ENCODE measurements at places on chromosomes 1 and 21.

- no peak for DNase-seq
These were observed 10.5 kb downstream of the YY1AP1 start for GRCh38 chr1:155678027-155678426.

- no peak for DNase-seq
These were observed 59.3 kb downstream of the NOS1AP start for GRCh38 chr1:162128693-162129356.

DNA sequence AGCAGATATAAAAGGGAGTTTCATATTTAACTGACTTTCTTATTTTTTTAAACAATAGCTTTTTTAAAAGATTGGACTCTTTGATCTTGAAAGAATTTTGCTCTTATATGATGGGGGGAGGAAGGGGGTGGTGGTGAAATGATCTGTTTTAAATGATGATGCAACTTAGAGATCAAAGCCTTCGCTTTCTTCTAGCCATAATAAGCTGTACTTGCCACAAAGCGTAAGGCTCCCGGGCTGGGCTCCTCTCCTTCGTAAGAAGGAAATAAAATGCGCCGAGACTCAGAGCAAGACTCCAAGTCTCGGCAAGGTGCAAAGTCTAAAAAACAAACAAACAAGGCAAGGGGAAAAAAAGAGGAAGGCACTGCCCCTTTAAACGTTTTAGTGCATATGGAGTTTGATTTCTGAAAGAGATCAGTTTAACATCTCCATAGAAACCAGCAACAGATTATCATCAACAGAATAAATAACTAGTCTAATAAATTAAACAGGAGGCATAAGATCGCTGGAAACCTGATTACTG lies 3.3 kb downstream of the CASZ1 start:
- no peak for DNase-seq

DNA sequence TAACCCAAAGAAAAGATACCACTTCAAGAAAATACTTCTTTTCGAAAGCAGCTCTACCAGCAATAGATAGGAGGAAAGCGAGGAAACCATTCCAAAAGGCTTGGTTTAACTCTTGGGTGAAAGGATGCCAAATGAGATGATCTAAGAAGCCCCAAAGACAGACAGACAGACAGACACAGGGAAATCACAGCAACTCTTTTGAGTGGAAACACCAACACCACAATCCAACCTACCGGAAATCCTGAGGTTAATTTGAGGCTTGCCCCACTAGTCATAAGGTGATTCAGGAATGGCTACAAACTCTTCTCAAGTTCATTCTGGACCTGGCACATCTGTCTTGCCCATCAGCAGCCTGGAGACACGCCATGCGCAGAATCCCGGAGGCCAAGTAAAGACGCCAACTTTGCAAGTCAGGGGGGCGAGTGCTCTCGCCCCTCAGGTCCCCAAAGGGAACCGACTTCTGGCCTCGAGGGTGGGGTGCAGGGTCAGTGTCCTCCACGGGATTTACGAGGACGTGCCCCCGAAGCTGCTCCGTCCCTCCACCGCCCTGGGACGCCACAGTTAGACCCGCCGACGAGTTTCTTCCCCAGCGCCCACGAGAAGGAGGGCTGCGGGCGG lies 778 bp downstream of the EVI5 start:
- peak; percentile 85 for DNase-seq

GRCh38 chr1:116680752-116681151 lies 13.2 kb upstream of the IGSF3 start:
- no peak for DNase-seq

DNA sequence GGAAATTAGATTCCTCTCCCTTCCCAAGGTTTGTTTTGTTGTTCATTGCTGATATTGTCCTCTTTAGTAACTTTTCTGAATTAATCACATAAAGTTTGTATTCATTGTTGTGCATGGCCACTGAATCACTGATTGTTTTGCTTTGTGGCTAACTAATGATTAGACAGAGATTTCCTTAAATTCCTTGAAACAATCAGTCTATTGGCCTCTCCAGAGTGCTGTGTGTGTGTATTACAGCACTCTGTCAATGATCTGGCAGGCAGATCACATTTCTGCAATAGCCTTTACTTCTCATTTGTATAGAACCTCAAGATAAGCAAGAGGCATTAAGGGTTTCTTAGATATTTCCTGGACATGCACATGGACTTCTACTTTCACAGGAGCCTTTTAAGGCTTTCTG lies 78.6 kb downstream of the DUSP10 start:
- DNase-seq: no peak

DNA sequence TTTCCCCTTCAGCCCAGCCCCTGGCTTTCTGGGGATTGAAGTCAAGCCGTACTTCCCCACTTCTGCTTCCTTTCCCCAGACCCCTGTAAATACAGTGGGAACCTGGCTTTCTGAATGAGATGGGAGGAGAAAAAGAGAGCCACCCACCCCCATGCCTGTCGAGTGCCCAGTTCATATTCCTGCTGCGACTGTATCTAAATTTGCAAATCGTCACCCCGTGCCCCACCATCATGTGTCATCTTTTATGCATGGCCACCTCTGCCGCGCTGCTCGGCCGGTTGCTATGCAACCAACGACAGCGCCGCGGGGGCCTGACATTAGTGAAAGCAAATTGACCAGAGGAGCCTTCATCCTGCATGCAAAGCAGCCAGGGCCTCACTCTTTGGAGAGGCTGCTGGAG lies 143.0 kb downstream of the ELAVL4 start:
- DNase-seq: no peak

GRCh38 chr1:62265956-62266935 lies 53.0 kb downstream of the KANK4 start:
- DNase-seq: no peak

- no peak for DNase-seq
These were observed 9.4 kb downstream of the UBASH3A start for GRCh38 chr21:42413093-42413492.

GRCh38 chr1:50750021-50750619 lies 209.9 kb downstream of the FAF1 start:
- no peak for DNase-seq

- no peak for DNase-seq
These were observed 222.0 kb downstream of the TOMM20 start for GRCh38 chr1:234906654-234907053.

- DNase-seq: peak; percentile 69
These were observed 35.2 kb downstream of the URB2 start for GRCh38 chr1:229661022-229661877.

DNA sequence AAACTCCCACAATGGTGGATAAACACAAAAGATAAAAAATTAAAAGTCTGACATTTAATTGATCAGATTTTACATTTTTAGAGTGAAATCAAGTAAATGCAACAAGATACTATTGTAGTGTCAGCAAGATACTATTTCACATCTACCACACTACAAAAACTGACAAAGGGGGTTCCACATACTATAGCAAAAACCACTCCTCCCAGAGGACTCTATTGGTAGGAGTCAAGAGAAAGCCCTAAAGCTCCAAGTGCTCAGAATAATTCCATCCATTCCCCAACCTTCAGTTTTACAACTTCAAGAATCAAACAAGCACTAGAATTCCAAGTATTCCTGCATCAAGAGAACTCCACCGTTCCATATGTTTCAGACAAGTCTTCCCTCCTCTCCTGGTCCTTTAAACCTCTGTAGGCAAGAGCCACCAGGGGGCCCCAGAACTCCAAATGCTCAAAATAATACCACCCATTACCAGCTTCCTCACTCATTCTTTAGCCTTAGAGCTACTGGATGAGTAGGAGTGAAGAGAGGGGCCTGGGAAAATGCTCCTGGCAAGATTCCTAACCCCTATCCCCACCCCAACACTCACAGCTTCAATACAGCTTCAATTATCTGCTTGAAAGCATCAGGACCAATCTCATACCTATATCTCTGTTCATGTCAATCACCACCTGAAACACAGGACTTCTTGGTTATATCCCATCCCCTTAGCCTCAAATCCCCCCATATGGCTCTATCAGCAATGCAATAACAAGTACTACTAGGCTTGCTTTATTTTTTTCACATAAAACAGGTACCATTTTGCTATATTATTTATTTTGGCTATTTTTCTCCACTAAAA lies 9.9 kb downstream of the TOR1AIP2 start:
- peak; percentile 34 for DNase-seq

- DNase-seq: peak; percentile 38
These were observed 954 bp downstream of the RSBN1 start for GRCh38 chr1:113811156-113811887.

- DNase-seq: no peak
These were observed 213.5 kb upstream of the IRF2BP2 start for GRCh38 chr1:234823191-234824176.

DNA sequence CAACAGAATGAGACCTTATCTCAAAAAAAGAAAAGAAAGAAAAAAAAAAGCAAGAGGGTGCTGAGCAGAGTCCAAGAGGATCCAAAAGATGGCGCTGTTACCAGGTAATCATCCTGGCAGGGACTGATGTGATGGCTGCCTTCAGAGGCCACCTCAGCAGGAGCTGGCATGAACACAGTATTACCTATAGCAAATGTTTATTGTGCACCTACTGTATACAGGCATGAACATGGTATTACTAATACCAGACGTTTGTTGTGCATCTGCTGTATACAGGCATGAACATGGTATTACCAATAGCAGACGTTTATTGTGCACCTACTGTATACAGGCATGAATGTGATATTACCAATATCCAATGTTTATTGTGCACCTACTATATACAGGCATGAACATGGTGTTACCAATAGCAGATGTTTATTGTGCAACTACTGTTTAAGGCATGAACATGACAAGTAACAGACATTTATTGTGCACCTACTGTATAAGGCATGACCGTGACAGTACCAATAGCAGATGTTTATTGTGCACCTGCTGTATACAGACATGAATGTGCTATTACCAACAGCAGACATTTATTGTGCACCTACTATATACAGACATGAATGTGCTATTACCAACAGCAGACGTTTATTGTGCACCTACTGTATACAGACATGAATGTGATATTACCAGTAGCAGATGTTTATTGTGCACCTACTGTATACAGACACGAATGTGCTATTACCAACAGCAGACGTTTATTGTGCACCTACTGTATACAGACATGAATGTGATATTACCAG lies 115.1 kb upstream of the TMEM51 start:
- peak; percentile 32 for DNase-seq

GRCh38 chr21:34526618-34527290 lies 14.7 kb upstream of the KCNE1 start:
- DNase-seq: peak; percentile 59

GRCh38 chr1:2104621-2105427 lies 54.6 kb downstream of the PRKCZ start:
- no peak for DNase-seq

DNA sequence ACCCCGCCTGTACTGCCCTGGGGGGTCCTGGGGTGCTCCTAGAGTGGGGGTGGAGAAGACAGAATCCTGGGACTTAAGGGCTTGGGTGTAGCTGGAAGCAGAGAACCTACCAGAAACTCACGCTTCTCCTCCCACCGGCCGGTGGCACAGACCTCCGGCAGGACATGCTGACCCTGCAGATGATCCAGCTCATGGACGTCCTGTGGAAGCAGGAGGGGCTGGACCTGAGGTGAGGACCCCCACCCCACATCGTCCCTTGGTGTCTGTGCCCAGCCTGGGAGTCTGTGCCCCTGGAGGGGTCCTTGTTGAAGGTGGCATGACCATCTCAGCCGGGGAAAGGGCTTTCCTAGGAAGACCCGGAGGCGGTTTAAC lies 70.8 kb downstream of the PIK3CD start:
- DNase-seq: no peak

GRCh38 chr1:47859092-47859743 lies 138.0 kb downstream of the TRABD2B start:
- no peak for DNase-seq

DNA sequence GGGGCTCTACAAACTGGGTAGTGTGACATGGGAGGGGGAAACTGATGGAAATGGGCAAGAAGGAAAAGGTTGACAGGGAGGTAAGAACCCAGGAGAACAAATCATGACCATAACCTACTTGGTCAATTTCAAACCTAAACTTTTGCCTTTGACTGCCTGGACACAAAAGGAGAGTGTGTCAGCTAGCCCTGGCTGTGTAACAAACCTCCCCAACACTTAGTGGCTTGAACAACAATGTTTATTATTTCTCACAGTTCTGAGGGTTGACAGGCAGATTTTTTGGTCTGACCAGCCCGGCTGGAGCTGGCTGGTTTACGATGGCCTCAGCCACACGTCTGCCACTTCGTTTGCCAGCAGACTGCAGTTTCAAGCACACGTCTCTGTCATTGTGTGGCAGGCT lies 92.5 kb downstream of the WDR4 start:
- no peak for DNase-seq

- DNase-seq: no peak
These were observed 38.3 kb upstream of the ADORA3 start for GRCh38 chr1:111541721-111542120.

DNA sequence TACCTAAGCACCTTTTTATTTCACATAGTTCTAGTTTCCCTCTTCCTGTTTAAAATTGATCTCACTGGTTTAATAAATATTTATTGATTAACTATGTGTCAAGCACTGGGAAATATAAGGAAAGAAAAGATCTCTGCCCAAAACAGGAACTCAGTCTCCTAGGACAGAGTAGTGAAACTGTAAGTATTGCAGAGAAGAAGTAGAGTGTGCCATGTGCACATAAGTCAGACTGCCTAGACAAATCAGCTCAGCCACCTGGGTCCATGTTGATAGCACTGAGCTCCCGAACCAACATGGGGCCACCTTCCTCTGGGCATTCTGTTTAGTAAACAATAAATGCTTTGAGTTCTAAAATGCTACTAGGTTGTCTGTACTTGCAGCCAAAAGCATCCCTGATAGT lies 9.8 kb upstream of the SSX2IP start:
- no peak for DNase-seq

- DNase-seq: no peak
These were observed 216.4 kb downstream of the FMN2 start for GRCh38 chr1:240308096-240308495.

DNA sequence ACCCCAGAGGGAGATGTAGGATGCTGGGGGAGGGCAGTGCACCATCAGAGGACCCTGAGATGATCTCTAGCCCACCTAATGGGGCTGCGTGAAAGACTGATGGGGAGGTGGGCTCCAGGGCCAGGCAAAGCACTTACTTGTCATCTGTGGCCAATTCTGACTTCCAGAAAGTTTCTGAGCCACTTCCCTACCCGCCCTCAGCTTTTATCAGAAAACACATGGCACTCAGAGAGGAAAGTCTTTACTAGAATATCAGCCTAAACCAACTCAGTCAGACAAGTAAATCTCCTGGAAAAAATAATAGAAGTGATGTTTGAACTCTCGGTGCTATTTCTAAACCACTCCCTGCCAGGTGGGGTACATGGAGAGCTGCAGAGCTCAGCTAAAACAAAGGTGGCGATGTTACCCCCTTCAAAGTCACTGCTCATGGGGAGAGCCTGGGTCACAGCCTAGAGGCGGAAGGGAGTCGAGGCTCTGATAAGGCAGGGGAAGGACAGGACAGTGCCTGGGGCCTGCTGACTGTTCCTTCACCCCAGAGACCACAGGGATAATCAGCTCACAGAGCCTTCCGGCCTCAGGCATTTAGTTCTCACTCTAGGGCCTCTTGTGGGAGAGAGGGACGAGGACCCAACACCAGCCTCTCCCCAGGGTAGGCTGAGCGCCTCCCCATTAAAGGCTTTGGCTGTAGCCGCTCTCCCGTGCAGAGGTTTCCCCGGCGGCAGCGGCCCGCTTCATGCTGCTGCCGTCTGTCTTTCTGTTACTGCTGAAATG lies 14.2 kb downstream of the SMIM12 start:
- DNase-seq: no peak

- no peak for DNase-seq
These were observed 3.4 kb downstream of the PRR9 start for GRCh38 chr1:153220606-153221303.
